NCI-H524 (cell line): ENCODE measurements at places on chromosomes 3 and 15.

GRCh38 chr3:142318331-142318730 lies 92.9 kb upstream of the GK5 start:
- no peak for DNase-seq

DNA sequence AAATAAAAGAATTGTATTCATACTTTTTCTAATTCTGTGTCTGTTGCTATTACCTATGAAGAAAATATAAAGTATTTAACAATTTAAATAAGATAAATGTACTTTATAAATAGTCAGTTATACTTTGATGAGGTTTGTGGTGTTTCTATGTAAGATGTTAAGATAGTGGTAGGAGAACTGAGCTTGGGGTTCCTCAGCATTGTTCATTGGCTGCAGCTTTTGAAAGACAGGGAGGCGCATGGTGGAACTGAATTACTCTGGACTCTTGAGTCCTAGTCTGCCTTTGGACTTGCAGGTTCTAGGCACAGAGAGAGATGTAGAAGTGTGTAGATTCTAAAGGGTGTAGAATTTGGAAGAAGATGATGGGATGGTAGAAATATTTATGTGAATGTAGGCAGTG lies 23.1 kb downstream of the LMLN start:
- DNase-seq: no peak

GRCh38 chr3:32480604-32481003 lies 22.0 kb downstream of the CMTM6 start:
- no peak for DNase-seq

DNA sequence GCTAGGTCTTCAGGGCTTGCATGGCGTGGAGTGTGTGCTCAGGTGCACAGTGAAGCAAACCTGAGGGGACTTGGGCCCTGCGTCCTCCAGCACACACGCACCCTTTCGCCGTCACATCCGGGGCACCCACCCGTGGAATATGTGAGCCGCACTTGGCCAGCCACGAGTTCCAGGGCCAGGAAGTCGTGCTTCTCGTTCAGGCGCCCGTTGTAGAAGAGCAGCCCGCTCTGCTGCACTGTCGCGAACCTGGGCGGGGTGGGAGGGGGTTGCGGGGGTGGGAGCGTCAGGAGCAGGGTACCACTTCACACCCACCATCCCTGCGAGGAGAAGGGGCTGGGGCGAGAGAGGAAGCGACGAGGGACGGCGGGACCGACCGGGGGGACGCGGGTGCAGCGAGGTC lies 7.1 kb downstream of the CELSR3 start:
- DNase-seq: no peak

- DNase-seq: no peak
These were observed 233.9 kb upstream of the CADM2 start for GRCh38 chr3:84724877-84725276.
